ENCODE measurements at places on chromosomes 4 and X. TPM values are rescaled to one million over a fixed set of nuclear protein-coding genes. Genes with fewer than 3 reads are reported as not detected.

- no peak for DNase-seq
Measured at GRCh38 chrX:45762699-45763647, 562.3 kb upstream of the DIPK2B start.

GRCh38 chr4:118927974-118928373 lies 39.3 kb downstream of the SYNPO2 start:
- DNase-seq = no peak

DNA sequence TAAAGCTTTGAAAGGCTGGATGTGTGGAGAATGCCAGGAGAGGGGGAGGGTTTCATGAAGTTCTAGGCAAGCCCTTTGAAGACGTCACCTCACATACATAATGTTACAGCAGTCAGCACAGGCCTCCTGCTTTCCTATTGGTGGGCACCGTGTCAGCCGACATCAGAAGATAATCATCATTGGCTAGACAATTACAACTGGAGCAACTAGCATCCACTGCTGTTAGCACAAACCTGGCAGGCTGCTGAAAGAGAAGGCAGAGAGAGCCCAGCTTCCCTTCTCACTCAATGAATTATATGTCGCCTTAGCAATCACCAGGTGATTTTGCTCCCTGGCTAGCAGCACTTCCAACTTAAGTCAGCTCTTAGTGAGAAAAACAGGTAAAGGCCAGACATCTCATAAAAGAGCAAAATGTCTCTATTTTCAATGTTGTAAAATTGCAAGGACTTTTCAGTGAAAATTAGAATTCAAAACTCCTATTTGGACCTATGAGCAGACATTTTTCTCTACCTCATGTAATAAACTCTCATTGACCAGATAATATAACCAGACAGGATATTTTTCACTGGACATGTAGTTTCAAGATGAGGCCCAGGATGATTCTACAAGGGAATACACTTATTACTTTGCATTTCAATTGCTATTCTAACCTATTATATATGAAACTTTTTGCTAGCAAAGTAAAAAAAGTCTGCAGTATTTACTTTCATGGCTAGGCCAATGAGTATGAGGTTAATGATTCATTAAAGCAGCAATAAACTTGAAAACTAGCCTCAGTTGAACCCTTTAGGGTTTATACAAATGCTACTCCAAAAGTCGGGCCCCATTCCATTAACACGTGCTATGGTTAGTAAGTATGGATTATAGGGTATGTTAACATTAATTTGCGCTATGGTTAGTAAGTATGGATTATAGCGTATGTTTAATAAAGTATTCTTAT lies 4.3 kb downstream of the ELOVL6 start:
- peak; percentile 80 for DNase-seq

- DNase-seq = no peak
Measured at GRCh38 chr4:121464854-121465253, 84.0 kb upstream of the QRFPR start.

- DNase-seq = no peak
Measured at GRCh38 chrX:155144926-155145325, 71.3 kb upstream of the VBP1 start.

DNA sequence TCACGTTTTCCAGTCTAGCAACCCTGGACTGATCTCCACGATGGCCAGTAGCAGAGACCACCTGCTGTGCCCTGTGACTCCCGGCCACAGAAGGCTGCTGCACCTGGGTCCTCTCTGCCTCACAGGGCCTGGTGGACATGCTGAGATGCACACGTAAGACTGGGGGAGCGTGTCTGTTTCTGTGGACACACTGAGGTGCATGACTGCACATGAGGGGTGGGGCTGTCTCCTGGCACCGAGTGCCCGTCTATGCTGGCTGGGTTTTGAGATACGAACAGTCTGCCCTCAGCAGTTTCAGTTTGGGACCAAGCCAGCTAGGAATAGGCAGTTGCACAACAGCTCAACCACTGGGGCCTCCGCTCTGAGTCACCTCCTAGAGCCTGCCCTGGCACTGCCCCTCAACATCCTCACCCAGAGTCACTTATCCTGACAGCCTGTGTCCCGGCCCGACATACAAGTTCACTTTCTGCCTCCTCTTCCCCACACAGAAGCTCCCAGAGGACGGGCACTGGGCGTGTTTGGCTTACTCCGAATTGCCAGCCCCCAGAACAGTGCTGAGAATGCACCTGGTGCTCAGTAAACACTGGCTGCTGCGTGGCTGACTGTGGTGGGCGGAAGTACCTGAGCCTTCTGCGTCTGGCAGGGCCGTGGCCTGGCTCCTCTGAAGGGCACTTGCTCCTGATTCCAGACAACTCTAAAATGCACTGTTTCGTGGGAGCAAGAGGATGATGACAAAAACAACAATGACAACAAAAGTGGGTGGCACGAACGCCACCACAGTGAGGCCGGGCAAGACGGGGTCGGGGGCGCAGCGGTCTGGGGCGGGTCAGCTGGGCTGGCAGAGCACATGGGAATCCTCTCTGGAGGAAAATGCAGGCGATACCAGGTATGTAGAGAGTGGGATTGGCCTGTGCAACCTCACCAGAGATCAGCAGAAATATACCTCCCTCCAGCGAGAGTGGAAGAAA lies 30.9 kb downstream of the RNF212 start:
- DNase-seq = peak; percentile 36

GRCh38 chr4:123783151-123783790 lies 386.7 kb downstream of the SPRY1 start:
- no peak for DNase-seq

HPF1 gene
- 31.9 TPM for total RNA-seq

SPANXN4 gene
- not detected for total RNA-seq

TMPRSS11B gene
- total RNA-seq = not detected

GPR101 gene
- total RNA-seq = not detected

All from H7 (cell line).